ENCODE measurements at places on chromosomes 2 and 18. TPM values are rescaled to one million over a fixed set of nuclear protein-coding genes. Genes with fewer than 3 reads are reported as not detected.

DNA sequence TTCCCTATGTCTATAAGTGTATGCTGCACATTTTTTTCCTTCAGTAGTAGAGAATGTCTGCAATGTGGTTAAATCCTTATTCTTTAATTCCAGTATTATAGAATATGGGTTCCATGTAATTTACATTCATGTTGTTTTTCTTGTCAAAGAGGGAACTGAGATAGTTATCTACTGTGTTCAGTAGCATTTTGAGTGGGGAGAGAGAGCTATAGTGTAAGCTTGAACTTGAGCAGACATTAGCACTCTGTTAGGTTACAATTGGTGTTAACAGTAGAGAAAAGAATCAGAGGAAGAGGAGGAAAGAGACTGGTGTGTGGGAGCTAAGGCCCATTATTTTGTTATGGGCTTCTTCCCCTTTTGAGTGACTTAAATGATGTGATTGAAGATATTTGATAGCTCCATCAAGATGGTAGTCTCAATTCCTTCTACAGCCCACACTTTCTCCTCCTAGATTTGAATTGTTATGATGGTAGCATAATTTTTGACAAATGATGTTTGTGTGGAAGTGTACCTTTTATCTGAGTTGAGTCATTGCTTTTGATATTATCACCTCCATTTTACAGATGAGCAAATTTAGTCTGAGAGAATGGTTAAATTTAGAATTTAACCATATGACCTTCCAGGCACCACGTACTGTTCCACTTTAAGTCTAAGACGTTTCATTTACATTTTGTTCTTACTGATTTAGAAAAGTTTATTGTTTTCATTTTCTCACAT, 71.3 kb downstream of the FMNL2 start:
- no peak for DNase-seq

GRCh38 chr2:37322368-37322767, 2.3 kb downstream of the PRKD3 start:
- no peak for DNase-seq

The NCK2 gene
- total RNA-seq, result 36.5 TPM

GRCh38 chr2:225512469-225512868, 113.0 kb downstream of the NYAP2 start:
- no peak for DNase-seq

GRCh38 chr2:97967216-97967592, 28.5 kb downstream of the TMEM131 start:
- DNase-seq, result no peak

- DNase-seq, result no peak
Measured at GRCh38 chr2:216426166-216426777, 14.0 kb downstream of the SMARCAL1 start.

- DNase-seq, result no peak
Measured at GRCh38 chr2:108407864-108408729, 30.3 kb downstream of the SULT1C4 start.

GRCh38 chr2:43230351-43230885, 4.0 kb upstream of the ZFP36L2 start:
- DNase-seq, result no peak

GRCh38 chr18:57915248-57915647, 112.1 kb upstream of the ATP8B1 start:
- no peak for DNase-seq

DNA sequence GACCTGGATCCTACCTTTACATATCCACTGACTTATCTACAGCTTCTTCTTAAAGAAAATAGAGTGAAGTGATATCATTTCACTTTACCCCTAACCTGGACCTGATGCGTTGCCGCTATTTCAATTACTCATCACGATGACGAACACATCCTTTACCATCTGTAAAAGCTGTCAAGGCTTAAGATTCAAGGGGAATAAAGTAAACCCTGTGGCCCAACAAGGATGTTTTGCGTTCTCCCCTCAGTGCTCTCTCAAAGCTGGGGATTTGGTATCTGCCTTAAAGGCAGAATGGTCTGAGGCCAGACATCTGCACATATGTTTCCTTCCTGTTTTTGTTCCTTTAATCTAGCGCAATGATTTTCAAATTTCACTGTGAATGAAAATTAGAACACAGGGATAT, 100.1 kb upstream of the KLF7 start:
- no peak for DNase-seq

The ASAP2 gene
- total RNA-seq, result 18.2 TPM

The MFSD2B gene
- total RNA-seq, result 0.39 TPM

- DNase-seq, result peak; percentile 73
Measured at GRCh38 chr2:85327160-85327821, 498 bp downstream of the TGOLN2 start.

GRCh38 chr2:33373986-33374385, 102.5 kb upstream of the RASGRP3 start:
- no peak for DNase-seq

DNA sequence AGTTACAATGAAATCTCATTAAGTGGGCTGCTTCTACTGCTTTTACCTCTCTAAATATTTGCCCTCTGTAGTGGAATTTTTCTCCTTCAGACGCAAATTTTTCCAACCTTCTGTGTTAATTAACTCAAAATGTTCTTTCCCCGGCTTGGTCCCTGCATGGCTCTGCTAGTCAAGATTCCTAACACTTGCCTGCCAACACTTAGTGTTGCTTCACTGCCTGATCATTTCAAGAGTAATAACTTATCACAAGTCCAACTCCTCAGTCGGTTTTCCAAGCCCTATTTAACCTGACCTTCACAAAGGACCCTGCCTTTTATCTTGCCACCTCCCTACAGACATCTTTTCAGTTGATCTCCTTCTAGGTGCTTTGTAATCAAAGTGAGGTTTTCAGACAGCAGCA, 142.7 kb downstream of the HRH4 start:
- no peak for DNase-seq

GRCh38 chr2:222941510-222942032, 80.7 kb downstream of the ACSL3 start:
- no peak for DNase-seq
